ENCODE measurements at places on chromosomes 5 and 9.
A peak's percentile ranks its signal among the peaks of the same experiment; 100 is the strongest.

- DNase-seq: no peak
Observed at GRCh38 chr5:40547557-40547956, 132.2 kb upstream of the PTGER4 start.

GRCh38 chr9:95770653-95771131 is 104.8 kb upstream of the ERCC6L2 start:
- DNase-seq: no peak

GRCh38 chr9:86042199-86042978 is 57.0 kb downstream of the GOLM1 start:
- no peak for DNase-seq

DNA sequence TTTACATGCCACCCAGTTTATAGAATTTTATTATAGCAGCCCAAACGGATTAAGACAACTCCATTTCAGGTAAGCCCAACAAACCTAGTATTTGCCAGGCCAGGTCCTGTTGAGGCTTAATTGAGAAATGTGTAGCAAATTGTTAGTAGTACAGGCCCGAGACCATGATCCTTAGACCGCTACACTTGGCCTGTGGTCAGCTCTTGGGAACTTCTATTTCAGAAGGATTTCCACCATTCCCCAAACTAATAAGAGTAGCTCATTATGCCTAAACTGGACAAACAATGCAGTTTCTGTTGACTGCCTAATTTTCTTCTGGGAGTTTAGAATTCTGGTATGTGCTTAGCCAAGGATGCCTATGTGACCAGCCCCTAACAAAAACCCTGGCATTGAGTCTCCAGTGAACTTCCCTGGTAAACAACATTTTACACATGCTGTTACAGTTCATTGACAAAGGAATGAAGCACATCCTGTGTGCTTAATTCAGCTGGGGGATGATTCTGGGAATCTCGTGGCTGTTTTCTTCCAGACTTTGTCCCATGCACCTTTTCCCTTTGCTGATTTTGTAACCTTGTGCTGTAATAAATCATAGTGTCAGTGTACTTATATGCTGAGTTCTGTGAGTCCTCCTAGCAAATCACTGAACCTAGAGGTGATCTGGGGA is 5.6 kb upstream of the GPX3 start:
- no peak for DNase-seq

DNA sequence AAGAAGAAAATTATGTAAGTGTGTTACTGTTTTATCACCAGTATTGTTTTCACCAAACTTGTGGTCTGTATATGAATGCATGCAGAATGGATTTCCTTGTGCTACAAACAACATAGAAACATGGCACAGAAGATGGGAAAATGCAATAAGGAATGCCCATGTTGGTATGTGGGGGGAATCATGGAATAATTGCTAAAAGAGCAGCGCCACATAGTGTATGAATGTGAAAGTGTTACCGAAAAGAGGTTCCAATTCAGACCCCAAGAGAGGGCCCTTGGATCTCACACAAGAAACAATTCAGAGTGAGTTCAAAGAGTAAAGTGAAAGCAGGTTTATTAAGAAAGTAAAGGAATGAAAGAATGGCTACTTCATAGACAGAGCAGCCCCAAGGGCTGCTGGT is 26.4 kb upstream of the TYRP1 start:
- DNase-seq: no peak

- DNase-seq: no peak
Observed at GRCh38 chr5:149297340-149298025, 25.8 kb downstream of the AFAP1L1 start.

DNA sequence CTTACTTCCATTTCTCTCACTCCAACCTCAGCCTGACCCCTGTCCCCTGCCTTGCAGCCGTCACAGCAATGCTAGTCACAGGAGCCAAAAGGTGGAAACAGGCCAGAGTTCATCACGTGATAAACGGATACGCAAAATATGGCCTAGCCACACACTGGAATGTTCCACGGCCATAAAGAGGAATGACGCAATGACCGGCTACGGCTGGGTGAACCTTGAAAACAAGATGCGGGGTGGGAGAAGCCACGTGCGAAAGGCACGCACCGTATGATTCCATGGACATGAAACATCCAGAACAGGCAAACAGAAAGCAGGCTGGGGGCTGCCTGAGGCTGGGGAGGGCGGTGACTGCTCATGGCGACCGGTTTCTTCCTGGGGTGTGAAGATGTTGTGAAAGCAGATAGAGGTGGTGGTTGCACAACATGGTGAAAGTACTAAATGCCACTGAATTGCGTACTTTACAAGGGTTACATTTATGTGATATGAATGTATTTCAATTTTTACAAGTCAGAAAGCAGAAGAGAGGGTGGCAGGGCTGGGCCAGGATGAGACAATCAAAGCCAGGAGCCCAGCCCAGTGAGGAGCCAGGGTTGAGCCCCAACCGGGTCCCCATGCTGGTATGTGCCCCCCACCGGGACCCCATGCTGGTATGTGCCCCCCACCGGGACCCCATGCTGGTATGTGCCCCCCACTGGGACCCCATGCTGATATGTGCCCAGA is 117.8 kb upstream of the SARDH start:
- peak; percentile 99 for DNase-seq
